Effector CD4-positive, alpha-beta T cell (primary cell): ENCODE measurements at places on chromosomes 12 and 14.

- DNase-seq, result no peak
These were observed 102.2 kb downstream of the TNFAIP2 start for GRCh38 chr14:103225476-103225875.

GRCh38 chr12:40802656-40803055, 110.4 kb downstream of the CNTN1 start:
- no peak for DNase-seq

- DNase-seq, result no peak
These were observed 41.1 kb downstream of the SYNE2 start for GRCh38 chr14:63893701-63894458.

DNA sequence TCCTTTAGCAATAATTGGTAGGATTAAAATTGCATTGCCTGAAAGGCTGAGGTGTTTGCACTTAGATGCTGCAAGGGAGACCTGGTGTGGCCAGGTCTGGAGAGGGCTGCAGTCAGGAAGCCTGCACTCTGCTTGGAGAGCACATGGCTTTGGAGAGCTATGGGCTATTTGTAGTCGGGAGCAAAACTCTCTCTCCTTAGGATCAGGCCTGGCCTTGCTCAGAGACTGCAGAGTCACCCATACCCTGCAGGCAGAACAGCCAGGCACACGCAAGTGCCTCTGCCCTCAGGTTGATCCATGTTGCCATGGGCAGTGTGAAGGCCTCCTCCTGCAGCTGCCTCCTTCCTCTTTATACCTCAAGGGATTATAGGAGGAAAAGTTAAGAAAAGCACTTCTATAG, 26.8 kb downstream of the CKB start:
- no peak for DNase-seq

DNA sequence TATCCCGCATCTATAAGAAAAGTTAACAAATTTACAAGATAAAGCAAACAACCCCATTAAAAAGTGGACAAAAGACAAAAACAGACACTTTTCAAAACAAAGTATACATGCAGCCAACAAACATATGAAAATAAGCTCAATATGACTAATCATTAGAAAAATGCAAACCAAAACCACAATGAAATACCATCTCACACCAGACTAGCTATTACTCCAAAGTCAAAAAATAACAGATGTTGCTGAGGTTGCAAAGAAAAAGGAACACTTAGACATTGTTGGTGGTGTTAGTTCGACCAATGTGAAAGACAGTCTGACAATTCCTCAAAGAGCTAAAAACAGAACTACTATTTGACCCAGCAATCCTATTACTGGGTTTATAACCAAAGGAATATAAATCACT, 968.6 kb upstream of the USP15 start:
- no peak for DNase-seq

- DNase-seq, result no peak
These were observed 1077.6 kb upstream of the FOXG1 start for GRCh38 chr14:27688841-27689444.

GRCh38 chr12:97666263-97666662, 203.7 kb downstream of the RMST start:
- DNase-seq, result no peak

- DNase-seq, result no peak
These were observed 40.0 kb upstream of the DAAM1 start for GRCh38 chr14:59148334-59148900.

GRCh38 chr14:75268633-75269550, 9.7 kb upstream of the FOS start:
- no peak for DNase-seq

DNA sequence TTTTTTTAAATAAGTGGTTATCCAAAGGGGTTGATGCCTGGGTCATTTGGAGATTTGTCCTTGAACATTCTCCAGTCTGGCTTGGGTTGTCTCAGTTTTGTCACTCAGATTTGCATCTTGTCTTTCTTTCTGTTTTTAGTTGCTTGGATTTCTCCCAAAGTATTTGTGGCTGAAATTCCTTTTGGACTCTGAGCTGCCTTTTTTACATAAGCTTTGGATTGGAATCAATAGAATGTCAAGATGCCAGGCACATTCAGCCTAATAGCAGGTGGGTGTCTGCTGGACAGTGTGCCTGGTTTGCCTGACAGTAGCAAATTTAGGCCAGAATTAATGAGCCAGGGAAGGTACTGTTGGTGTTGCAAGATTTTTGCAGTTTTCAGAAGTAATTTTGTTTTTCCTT, 50.0 kb downstream of the FLRT2 start:
- no peak for DNase-seq

DNA sequence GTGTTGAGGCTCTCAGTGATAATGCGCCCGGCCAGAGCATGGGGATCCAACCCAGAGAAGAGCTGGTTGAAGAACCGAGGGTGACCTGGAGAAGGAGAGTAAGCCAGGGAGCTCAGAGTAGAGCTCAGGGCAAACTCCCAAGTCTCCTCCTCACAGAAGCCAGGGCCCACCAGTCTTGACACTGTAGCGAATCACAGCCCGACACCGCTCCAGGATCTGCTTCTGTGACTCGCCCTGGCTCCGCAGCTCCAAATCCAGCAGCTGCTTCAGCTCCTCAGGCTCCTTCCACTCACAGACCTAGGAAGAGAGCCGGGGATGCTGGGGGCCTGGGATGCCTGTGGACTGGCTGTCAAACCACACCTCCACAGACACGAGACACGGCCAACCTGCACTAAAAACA, 8.2 kb upstream of the ZNF740 start:
- DNase-seq, result no peak

- no peak for DNase-seq
These were observed 393.9 kb upstream of the RGS6 start for GRCh38 chr14:71538288-71538687.

GRCh38 chr12:127548123-127548553, 718.8 kb upstream of the TMEM132C start:
- DNase-seq, result no peak

GRCh38 chr12:109775172-109775881, 57.9 kb downstream of the TRPV4 start:
- peak; percentile 60 for DNase-seq

DNA sequence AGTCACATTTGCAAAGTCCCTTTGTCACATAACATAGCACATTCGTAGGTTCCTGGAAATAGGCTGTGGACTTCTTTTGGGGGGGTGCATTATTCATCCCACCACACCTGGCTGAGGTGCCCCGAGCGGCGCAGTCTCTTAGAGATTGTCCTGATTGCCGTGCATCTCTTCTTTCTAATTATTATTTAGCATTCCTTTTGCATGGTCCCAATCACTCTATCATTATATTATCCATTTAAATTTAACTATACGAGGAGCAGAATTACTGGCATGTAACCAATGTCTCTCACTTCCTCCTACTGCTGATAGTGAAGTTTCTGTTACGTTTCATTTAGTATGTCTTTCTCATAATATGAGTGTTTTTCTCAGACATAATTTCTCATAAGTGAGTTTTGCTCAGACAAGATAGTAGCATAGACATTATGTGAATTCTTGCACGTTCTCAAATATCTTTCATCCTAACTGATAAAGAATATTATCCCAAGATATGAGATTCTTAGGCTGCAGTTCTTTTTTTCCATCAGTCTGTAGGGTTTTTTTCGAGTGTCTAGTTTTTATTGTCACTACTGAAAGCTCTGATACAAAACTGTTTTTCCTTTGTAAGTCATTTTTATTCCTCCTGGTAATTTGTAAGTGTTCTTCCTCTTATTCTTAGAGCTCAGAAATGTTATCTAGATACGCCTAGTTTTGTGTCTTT, 444.3 kb downstream of the NELL2 start:
- DNase-seq, result no peak

- no peak for DNase-seq
These were observed 57.1 kb downstream of the ZDHHC17 start for GRCh38 chr12:76820888-76821482.
